ENCODE measurements at places on chromosomes 4 and X.

DNA sequence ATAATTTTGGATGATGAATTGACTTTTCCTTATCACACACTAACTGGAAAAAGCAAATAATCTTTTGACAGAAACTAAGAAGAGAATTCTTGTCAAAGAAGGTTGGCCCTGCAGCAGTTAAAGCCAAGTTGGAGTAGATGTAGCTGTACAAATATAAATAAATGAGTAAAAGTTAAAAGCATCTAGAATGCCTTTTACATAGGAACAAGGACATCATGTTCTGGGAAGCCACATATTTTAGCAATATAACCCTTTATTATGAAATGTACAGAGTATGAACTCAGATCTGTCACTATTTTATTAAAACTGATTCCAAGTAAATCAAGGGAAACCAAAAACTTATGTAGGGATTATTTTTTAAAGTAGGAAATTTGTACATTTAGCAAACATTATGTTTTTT, 269.4 kb upstream of the FAT4 start:
- no peak for DNase-seq

DNA sequence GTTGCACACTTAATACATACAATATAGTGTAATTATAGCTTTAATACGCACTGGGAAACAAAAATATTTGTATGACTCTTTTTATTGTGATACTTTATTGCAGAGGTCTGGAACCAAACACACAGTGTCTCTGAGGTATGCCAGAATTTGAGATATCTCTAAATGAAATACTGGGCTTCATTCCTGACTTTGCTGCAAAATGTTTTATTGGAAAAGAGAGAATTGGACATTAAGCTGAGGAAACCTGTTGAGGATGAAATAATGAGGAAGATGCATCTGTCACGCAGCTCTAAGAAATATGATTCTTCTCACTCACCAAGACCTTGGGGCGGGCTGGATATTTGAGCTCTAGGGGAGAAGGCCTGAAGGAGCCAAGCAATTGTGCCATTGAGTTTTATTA, 242.1 kb downstream of the CPE start:
- no peak for DNase-seq

DNA sequence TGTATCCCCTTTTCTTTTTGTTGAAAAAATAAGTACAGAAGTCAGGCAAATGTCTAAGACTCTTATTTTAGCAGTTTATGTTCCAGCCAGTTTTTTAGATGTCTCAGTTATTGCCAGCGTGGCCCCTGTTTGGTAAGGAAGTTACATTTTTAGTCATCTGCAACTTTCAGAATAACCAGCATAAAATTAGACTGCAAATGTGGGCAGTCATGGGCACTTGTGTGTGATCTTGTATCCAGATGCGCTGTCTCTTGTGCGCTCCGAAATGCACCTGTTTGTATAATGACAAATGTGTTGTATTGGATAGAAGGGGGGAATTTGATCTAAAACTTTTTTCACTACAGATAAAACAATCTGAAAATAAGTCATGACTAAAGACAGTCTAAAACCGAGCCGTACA, 44.3 kb upstream of the CLCN4 start:
- DNase-seq, result no peak

- DNase-seq, result no peak
Measured at GRCh38 chrX:43474321-43474720, 181.8 kb upstream of the MAOA start.

GRCh38 chrX:67613366-67613765, 69.5 kb downstream of the AR start:
- DNase-seq, result no peak

DNA sequence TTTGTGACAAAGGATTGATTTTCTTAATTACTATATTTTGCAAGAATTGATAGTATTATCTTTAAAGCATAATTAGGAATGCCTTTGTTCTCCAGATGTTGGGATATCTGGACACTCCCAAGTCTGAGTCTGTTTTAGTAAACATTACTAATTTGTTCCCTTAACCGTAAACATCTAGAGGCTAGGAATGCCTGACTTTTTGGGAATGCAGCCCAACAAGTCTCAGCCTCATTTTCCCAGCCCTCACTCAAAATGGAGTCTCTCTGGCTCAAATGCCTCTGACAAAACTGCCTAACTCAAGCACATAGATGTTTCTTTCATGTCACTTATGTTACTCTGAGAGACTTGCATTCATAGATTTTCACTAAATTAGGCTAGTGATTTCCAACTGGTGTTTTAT, 297.0 kb upstream of the CLNK start:
- no peak for DNase-seq

DNA sequence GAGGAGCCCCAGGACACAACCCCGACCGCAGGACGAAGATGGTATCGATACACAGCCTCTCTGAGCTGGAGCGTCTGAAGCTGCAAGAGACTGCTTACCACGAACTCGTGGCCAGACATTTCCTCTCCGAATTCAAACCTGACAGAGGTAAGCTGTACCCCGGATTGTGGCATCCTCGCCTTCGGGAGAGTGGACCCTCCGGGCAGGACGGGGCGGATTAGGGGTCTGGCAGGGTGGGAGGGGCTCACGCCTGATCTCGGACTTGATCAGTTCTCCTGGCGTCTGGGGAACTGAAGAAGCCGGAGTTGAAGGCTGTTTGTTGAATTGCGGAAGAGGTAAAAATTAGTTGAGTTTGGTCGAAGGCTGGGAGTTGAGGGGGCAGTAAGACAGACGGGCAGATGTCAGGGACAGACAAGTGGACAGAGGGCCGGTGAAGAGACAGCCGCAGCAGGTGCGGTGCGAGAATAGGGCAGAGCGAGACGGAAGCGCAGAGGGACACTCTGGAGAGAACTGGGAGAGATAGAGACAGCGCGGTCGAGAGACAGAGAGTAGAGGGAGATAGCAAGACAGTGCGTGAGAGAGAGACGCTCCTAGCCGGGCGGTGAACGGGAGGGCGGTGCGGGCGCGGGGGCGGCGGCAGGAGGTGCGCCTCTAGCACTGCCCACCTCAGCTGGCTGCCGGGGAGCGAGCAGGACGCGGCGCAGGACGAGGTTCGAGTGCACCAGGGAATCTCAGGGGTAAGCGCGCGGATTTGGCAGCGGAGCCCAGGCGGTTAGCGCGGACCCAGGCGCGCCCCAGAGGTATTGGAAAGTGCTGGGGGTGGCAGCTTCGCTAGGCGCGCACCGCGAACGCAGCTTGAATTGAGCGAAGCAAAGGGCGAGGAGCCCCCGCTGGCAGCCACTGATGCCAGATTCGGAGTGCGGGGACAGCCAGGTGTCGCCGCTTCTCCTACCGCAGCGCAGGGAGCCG, 23.9 kb downstream of the ARHGAP36 start:
- DNase-seq, result no peak

DNA sequence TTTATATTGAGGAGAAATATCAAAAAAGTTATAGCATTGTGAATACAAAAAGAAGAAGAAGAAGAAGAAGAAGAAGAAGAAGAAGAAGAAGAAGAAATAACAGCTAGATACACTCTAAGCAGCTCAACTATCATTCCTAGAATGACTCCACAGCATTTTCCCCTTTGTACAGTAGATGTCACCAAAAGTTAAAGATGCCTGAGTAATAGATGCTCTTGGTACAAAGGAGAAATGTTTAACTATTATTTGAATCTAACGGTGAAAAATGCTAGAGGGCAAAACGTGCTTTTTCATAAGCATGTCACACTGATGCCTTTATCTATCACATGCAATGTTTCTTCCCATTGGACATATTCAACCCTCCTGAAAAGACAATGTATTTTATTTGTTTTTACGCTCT, 178.4 kb upstream of the GPRIN3 start:
- no peak for DNase-seq

GRCh38 chrX:153029875-153030274, 26.4 kb upstream of the PNMA3 start:
- no peak for DNase-seq

DNA sequence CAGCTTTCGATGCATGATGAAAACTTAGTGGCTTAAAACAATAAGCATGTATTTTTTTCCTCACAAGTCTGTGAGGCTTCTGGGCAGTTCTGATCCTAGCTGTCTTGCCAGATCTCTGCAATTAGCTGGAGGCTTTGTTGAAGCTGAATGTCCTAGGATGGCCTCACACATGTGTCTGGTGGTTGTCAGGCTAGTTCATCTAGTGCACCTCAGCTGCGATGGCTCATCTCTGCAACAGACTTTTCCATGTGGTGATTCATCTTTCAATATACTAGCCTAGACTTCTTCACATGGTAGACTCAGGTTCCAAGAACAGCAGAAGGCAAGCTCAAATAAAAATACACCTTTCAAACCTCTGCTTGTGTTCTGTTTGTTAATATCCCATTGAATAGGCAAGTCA, 66.5 kb upstream of the IL1RAPL1 start:
- DNase-seq, result no peak

- DNase-seq, result no peak
Measured at GRCh38 chrX:110123331-110123782, 120.4 kb downstream of the TMEM164 start.

- no peak for DNase-seq
Measured at GRCh38 chrX:132090403-132091159, 37.2 kb downstream of the FRMD7 start.

DNA sequence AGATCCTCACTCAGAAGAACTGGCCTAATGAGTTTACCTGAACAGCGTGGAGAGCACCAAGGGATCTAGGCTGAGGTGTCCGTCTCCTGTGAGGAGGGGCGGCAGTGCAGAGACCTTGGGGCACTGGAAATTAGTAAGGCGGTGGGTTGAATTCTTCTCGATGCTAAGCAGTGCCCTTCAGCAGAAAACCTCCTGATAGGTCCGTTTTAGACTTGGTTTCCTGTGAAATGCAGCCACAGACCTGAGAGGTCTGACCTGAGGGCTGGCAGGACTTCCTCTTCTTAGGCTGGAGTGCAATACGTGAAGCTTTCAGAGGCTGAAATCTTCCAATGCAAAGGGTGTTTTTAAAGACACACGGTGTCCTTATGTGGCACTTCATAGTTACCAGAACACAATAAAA, at the start of gene CLNK:
TSS of gene CLNK (minus strand) at position 138 of the 400 bp plus-strand sequence. CDS start 16,899 bp downstream, outside the sequence.
- no peak for DNase-seq

DNA sequence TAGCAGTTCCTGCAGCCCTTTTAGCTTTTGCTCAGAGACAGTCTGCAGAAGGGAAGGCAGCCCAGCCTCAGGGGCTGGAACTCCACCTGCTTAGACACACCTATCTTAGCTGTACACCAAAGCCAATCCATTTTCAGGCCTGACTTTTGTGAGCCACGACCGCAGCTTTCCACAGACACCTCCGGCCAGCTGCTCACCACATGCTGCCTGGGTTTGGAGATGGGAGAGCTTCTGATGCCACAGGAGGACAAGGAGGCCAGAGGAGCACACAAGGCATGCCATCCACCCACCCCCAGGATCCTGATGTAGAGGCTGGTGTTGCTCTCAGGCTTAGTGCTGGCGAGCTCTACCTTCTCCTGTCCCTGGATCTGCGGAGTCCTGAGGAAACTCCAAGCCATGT, 141.8 kb upstream of the NALF2 start:
- no peak for DNase-seq

- no peak for DNase-seq
Measured at GRCh38 chrX:46554942-46555341, 9.7 kb upstream of the ZNF674 start.

GRCh38 chr4:20122198-20122988, 129.3 kb upstream of the SLIT2 start:
- DNase-seq, result no peak

Data from stimulated activated CD4-positive, alpha-beta T cell treated with anti-CD3 and anti-CD28 coated beads, Interleukin-12 subunit alpha, Interleukin-12 subunit beta, amount 100 ng/mL, for 4 hours (primary cell).